Spinal cord (tissue), 10 donors: ENCODE measurements at places on chromosomes 1 and 21. TPM values are rescaled to one million over a fixed set of nuclear protein-coding genes. Genes with fewer than 3 reads are reported as not detected.

Gene GJB3
- total RNA-seq: not detected

Gene PRR9
- total RNA-seq: not detected

Gene LCK
- 0.50 TPM for total RNA-seq

Gene VAMP3
- total RNA-seq: 64.6 TPM

Gene IFNLR1
- 0.72 TPM for total RNA-seq
